Thyroid gland (tissue), 4 donors: ENCODE measurements at places on chromosomes 12 and 14.

DNA sequence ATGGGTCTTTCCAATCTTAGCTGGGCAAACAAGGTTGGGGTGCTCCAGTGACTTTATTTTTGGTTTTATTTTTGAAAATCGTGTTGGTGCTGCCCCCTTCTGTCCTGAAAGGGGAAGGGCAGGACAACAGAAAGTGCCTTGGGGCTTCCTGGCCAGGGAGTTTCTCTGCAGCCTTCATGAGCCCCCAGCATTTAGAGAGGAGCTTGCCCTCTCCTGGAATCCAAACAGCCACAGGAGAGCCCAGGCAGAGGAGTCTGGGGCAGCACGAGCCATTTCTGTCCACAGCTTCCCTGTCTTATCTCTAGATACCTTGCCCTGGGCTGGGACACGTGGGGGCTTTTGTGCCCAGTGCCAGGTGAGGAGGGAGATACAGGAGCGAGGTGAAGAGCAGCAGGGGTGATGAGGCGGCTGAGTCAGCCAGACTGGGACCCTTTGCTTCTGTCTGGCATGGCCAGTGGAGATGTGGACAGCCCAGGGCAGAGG lies 4.4 kb upstream of the C1RL start:
- no peak for DNase-seq

DNA sequence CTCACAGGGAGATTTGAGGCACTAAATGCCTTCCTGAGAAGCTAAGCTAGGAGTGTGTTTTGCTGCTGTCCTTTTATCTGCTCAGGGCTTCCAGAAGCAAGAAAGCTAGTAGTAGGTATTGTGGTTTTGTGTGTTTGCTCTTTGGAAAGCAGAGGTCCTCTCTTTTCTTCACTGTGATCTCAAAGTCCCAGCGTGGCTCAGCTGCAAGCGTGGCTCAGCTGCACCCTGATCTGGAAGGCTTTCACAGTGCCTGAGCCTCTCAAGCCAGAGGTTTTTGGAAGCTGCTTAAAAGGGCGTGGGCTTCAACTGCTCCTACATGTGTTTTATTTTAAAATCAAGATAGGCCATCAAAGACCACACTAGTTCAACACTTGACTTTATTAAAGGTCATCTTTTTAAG lies 337.4 kb upstream of the RGS6 start:
- DNase-seq, result peak; percentile 25

DNA sequence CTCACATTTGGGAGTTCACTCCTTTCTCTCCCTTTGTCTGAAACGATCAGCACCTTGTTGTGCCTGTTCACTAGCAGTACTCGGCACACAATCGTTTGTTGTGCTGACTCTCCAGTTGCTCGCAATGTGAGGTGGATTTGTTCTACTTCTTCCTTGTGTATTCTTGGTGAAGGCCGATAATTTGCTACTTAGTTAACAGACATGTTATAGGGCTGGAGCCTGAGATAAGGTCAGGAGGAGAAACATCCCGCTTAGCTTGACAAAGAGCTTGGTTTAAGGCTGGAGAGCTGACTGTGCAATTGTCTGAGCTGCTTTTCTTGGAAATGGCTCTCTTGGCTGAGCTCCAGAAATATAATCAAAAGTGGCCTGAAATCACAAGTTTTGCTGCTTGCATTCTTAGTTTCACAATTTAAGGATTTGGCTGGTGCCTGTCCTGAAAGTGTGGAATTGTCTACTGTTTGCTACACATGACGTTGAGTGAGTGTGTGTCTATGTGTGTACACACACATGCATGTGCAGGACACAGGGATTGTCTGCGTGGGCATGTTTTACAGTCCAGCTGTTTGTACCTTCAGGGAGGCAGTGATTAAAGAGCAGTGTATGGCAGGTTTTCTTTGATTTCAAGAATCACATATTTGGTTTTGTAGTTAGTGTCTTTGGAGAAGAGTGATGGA lies 77.7 kb downstream of the ARF6 start:
- peak; percentile 18 for DNase-seq

GRCh38 chr14:78448164-78449094 lies 278.3 kb downstream of the NRXN3 start:
- peak; percentile 43 for DNase-seq

GRCh38 chr12:132632521-132633228 lies 14.1 kb downstream of the P2RX2 start:
- DNase-seq, result no peak

GRCh38 chr12:39443929-39444209 lies 949 bp upstream of the KIF21A start:
- no peak for DNase-seq

DNA sequence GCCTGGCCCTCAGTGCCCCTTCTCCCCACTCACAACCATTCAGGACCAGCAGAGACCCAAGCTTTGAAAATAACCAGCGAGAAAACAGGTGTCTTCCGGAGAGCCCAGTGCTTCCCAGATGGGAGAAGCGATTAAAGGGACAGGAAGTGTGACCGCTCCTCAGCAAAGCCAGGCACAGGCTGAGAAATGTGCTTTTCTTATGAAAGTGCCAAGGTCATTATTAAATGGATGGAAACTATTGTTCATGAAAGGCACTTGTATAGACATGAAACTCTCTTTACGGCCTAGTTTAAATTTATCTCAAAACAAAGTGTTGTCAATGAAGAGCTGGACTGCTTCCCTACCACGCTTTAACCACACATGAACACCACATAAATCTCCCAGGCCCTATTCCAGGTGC lies 210.4 kb downstream of the SPTSSA start:
- no peak for DNase-seq

DNA sequence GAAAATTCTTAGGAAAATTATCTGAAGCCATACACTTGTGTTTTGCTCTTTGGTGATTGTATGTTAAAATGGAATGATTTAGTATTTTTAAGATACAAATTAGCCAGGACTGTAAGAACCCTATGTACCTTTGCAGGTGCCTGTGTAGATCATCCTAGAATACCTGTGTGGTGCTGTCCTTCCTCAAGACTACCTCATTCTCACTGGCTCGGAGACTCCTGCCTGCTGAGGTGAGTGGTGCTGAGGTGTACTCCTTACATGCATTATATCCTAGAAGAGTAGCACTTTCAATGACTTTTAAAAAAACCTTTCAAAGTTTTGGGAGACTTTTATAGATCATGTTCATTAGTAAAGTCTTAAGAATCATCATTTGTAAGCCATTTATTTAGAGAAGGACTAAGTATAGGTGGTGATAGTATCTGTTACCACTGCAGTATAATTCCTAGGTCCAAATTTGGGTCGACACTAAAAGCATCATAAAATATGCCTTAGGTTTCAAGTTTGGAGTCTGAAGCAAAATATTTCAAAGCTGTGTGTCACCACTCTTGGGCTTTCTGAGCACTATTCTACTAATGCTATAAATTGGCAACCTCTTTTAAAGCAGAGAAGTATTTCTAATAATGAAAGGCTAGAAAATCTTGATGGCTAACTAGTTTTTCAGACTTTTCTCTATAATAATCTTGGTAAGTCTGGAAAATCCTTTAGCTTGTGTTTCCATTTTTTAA lies 36.6 kb downstream of the RASSF8 start:
- no peak for DNase-seq

- no peak for DNase-seq
These were observed 2.6 kb downstream of the GLRX5 start for GRCh38 chr14:95537298-95538089.

DNA sequence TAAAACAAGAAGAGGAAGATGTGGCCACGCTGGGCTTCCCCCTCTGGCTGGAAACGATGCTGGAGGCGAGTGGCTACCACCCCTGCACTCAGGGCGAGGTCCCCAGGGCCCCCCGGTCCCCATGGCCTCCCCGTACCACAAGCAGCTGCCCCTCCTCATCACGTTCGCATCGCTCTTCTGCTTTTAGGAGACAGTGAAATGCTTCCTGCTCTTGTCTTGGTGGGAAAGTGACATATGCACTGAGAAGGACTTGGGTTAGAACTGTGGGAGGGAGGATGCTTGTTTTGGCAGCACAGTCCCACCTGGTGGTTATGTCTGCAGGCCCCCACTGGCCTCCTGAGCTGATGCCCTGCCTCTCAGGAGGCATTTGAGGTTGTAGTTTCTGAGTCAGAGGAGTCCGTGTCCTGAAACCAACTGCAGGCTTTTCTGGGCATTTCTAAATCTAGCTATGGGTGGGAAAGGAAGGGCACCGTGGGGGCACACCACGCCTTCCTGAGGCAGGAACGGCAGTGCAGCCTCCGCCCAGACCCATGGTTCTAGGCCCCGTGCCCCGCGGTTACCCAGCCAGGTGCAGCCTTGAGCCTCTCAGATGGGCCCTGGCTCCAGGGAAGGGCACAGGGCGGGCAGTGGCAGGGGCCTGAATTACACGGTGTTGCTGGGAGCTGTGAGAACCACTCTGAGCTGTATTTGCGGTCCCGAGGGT lies 139.3 kb downstream of the ADGRD1 start:
- DNase-seq, result peak; percentile 1

DNA sequence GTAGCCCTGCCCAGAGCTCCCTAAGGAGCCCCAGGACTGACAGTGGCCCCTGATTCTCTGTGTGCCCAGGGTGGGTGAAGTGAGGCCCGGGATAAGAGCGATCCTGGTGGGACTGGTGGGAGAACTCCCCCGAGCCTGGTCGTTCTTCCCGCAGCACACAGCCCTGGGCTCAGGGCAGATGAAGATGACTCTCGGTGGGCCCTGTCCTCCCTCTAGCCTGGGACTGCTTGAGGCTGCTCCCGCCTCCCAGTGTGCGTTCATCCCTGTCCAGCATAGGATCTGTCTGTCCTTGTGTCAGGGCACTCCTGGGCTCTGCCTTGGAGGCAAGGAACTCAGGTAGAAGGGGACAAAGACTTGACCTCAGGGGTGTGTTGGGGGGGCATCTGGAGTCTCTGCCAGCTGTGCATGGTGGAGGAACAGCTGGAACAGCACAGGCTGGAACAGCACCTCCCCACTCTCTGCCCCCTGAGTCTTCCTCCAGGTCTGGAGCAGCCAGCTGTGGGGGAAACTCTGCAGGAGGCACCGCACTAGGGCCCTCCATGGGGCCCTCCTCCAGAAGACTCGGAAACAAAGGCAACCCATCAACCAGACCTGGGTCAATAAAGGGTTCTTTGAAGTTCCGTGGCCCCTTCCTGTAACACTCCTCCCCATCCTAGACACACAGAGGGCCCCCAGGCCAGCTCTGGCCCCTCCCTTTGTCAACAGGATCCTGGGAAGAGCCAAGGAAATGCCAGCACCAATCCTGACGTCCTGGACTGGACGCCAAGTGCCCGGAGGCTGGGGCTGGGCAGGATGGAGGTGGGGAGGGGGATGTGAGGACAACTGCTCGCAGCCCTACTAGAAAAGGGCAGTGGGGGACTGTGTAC lies 15.9 kb downstream of the FAIM2 start:
- DNase-seq, result no peak

DNA sequence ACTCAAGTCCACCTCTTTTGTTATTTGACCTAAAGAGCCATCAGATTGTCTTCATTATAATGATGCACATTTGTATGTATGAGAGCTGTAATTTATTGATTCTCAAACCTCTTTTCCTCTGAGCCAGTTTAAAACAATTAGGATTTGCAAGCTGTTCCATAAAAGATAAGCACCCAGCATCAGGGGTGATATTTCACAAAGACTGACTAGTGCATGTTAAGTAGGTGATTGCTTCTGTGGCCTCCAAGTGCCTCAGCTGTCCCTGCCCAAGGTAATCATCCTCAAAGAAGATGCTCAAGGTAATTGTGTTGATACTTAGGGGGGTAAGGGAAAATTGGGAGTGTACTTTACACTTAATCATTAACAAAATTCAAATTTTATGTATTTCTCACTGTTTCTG lies 18.2 kb downstream of the CEP128 start:
- no peak for DNase-seq

- DNase-seq, result no peak
These were observed 8.6 kb upstream of the ARPC3 start for GRCh38 chr12:110458756-110459155.

DNA sequence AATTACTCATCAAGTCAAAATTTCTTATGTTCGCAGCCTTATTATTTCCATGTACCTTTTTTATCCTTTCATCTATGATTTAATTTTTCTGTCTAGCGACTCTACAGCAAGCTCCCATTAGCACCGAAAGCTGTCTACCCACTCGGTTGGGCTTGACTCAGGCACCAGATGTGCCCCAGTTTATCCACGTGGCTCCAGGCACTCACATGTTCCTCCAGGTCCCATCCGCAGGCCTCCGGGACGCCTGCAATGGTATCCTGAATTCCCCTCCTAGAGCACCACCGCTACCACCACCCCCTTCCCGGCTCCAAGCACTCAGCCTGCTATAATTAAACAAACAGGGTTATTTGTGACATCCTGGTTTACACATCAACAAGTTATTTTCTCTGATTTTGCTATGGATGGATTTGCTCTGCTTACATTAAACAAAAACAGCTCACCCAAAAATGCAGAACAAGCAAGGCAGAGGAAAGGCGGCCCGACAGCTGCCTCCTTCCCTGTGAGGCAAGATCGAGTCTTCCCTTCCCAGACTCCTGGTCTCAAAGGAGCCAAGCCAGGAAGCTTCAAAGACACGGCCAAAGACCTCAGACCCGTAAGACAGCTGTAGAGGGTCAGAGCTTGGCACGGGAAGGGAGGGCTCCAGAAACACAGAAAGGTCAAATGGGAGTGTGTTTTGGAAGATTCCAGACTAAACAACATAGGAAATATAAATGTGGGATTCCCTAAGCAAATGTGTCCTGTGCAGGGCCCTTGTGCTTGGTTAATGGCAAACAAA lies 253.8 kb downstream of the TTC8 start:
- no peak for DNase-seq

DNA sequence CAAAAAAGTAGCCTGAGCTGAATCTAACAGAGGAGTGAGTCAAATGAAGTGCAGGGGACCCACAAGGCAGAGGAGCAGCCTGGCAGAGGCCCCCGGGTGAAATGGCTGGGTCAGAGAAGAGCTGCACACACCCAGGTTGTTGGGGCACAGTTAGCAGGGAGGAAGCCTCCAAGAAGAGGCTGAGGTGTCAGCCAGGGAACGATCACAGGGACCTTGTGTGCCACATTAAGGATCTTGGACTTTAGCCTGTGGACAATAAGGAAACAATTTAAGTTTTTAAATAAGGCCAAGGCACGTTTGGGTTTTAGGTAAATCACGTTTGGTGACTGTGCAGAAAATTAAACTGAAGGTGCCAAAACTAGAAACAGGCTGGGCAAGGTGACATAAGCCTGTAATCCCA lies 35.1 kb downstream of the OR10P1 start:
- DNase-seq, result no peak

- no peak for DNase-seq
These were observed 634.6 kb downstream of the SLC6A15 start for GRCh38 chr12:84277986-84278385.

DNA sequence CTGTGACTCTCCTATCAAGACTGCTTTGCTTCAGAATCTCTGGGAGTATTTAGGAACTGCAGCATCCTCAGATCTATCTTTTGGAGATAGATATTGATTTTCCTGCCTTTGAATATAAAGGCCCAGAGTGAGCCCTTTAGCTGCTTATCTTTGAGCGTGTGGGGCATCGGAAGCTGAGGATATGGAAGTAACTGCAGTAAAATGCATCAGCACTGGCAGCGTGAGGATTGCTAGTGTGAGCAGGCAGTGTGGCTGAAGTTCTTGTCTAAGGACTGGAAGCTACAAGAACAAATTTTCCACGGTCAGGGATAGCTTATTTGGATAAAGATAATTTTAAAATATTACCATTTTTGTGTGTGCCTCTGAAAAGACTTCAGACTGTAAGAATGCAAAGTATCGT lies 474.7 kb downstream of the NPAS3 start:
- no peak for DNase-seq
